ENCODE measurements at places on chromosomes 1 and 21. TPM values are rescaled to one million over a fixed set of nuclear protein-coding genes. Genes with fewer than 3 reads are reported as not detected.

The SETSIP gene
- total RNA-seq: not detected

The PM20D1 gene
- total RNA-seq: not detected

The NBPF10 gene
- total RNA-seq: 1.4 TPM

The RHD gene
- total RNA-seq: 0.28 TPM

The OSCP1 gene
- total RNA-seq: 9.4 TPM

The B3GALT5 gene
- 0.18 TPM for total RNA-seq

The OR2T4 gene
- total RNA-seq: not detected

The FCRL4 gene
- not detected for total RNA-seq

The DENND2C gene
- 3.1 TPM for total RNA-seq

The NR5A2 gene
- under 0.01 TPM for total RNA-seq

The NBPF1 gene
- total RNA-seq: 25.3 TPM

The SPRR3 gene
- total RNA-seq: not detected

The OR2L13 gene
- not detected for total RNA-seq

The VHLL gene
- total RNA-seq: 0.28 TPM
